Fibroblast of mammary gland (primary cell): ENCODE measurements at places on chromosomes 1 and 21.

DNA sequence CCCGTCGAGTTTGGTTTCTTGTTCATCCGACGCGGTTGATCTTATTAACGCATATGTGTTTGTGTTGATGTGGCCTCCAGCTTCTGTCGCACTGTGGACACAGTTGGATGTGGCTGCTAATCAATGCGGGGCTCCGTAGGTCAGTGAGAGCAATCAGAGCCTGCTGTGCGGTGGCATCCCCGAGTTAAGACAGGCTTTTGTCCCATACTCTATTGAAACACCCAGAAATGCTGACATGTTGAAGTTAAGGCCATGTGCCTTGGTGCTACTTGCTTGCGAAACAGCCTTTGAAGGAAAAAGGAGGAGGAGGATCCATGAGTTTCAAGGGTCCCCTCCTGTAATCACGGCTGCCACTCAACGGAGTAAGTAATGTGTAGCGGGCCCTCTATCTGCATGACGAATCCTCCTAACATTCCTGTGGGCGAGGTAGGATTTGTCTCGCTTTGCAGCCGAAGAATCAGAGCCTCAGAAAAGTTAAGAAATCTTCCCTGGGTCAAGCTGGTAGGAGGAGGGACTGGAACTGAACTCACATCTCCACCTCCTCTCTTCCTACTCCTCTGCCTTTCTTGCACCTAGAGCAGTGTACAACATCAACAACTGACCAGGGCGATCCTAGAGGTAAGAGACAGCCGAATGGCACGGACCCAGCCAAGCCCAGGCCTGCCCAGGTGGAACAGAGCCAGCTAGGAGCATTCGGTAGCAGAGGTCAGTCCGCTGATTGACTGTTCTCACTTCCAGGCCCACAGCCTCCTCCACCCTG, 19.5 kb downstream of the PDE9A start:
- DNase-seq, result peak; percentile 77

DNA sequence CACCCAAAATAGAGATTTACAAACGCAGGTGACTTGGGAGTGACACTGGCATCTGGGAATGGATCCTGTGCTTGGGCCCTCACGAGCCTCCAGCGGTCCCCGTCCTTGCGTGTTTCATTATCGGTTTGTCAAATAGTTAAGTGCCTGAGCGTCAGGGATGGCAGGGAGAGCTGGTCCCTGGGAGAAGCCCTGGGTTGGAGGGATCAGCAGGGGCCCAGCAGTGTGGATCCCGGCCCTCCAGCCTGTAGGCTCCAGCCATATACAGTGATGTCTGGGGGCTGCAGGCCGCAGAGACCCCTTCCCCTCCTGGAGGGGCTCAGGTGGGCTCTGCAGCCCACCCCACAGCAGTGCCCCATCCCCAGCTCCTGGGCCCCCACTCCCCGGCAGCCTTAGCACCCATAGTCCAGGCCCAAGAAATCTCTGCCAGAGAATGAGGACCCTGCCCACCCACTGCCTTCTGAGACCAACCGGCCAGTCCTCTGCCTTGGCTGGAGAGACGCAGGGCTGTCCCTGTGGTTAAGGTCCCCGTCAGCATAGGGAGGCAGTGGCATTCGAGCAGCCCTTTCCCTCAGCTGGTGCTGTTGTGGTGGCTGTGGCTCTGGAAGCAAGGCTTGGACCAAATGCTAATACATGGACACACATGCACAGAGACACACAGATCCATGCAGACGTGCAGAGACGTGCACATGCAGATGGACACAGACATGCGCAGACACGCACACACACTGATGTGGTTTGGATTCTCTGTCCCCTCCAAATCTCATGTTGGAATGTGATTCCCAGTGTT, 2.4 kb upstream of the SLC19A1 start:
- DNase-seq, result no peak

DNA sequence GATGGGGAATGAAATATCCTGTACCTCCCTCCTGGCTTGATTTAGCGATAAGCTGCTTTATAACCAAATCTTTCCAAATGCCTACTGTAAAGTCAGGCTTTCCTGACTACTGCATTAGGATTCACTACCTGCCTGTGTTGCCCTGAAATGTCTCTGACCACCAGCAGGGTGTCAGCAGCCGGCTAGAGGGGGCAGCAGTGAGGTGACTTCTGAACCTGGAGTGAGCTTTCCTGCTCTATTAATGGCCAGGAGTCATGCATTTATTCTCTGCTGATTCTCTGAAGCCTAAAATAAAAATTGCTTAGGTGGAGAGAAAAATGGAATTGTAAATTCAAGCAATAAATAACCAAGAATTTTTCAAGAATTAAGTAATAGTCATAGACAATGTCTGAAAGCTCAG, 2.5 kb downstream of the BACE2 start:
- peak; percentile 46 for DNase-seq

DNA sequence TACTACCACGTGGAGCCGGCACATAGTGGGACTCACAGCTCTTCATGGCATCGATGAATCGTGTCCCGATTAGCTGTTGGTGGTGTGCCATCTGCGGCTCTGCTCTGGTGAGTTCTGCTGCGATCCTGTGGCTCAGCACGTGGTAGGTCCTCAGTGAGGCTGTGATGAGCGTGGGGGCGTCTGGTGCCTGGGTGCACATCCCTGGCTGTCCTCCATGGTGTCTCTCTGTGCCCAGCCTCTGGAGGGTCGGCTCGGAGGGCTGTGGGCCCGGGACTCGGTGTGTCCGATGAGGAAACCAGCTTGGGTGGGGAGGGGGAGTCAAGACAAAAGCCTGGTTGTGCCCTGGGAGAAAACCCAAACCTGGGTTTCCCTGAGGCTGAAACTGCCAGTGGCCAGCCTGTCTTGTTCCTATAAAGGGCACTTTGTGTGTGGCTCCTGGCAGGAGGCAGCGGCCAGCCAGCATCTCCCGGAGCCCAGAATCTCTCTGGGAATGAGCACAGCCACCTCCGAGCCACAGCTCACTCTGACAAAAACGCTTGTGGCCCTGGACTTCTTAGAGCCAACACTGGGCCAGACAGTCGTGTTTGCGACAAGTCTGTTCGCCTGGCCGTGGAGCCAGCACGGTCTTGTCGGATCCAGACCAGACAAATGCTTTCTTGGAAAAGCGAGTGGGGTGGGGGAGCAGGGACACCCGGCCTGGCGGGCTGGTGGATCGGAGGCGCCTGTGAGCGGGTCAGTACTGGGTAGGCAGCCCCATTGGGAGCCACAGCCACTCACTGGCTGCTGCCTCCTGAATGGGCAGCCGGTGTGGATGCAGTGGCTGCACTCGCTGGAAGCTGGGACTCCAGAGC, 31.8 kb downstream of the SPSB1 start:
- no peak for DNase-seq

DNA sequence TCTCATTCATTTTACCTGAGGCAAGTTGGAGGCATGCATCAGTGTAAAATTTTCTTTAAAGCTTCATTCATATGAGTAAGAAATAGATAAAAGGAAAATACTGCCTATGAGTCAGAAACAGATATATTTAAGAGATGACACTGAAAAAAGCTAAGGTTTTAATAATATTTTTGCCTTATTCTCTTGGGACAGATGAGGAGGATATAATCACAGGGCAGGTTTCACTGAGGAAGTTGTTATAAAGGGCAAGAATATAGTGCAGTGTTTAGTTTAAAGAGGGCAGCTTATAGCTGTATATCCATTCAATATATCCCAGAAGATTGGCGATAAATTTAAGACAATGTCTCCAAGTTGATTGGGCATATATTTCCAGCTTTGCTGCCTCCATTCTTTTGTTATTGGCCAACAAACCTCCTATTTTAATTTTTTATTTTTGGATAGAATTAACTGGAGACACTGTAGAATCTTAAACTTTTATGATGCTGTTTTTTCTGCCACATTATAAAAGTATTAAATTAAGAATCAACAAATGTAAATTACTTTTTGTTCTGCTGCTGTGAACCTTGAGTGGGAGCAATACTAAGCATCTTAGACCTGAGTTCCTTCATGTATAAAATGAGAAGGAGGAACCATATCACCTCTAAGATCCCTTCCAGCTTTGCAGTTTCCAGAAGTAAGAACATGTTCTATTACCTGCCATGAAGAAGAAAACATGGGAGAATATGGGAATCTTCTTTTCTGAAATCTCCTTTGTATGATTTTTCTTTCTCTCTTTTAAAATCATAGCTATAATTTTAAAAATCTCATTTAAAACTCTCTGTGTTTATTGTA, 171.6 kb downstream of the S1PR1 start:
- DNase-seq, result no peak

DNA sequence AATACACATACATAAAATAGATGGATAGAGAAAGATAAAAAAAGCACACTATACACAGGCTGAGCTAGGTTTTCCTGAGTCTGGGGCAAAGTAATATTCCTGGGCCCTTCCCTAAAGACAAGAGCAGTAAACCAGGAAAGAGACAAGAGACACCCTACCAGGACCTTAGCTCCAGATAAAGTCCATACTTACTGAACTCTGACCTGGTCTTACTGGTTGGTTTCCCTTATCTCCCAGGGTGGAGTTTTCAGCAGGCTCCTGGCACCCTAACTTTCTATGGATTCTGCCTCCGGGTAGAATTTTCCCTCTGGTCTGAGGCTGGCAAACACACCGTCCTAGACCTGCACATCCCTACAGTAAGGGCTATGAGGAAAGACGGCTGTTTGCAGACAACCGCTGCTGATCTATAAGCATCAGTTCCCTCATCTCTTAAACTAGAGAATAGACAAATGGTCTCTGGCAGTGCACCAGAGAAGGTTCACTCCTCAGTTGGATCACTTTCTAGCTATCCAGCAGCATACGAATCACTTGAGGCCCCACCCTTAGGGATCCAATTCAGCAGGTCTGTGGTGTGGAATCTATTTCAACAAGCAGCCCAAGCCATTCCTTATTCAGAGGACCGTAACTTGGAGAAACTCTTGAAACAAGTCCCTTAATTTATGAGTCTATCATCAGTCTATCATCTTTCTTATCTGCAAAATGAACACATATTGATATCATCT, 52.0 kb downstream of the ARHGEF11 start:
- no peak for DNase-seq

- DNase-seq, result no peak
Observed at GRCh38 chr21:36606287-36606982, 92.5 kb upstream of the SIM2 start.

DNA sequence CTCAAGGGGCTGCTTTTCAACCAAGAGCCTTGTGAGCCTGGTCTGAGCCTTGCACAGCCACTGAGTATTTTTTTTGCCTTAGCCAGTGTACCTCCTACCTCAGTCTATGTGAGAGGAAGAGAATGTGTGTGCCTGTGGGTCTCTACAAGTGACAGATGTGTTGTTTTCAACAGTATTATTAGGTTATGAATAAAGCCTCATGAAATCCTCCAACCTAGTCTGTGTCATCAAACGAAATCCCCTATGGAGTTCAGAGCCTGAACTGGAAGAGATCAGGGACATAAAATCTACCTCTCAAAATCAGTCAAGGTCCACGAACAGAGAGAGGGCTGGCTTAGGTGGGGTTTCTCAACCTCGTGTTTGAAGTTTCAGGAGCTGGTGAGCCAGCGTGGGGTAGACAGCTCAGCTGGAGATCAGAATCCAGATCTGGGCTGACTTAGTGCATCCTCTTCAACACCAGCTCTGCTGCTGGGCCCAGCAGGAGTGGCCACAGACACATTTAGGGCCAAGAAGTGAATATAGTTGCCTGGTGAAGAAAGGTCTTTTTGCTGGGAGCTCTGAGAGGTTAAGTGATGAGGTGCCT, 8.2 kb downstream of the XKR8 start:
- DNase-seq, result peak; percentile 15

DNA sequence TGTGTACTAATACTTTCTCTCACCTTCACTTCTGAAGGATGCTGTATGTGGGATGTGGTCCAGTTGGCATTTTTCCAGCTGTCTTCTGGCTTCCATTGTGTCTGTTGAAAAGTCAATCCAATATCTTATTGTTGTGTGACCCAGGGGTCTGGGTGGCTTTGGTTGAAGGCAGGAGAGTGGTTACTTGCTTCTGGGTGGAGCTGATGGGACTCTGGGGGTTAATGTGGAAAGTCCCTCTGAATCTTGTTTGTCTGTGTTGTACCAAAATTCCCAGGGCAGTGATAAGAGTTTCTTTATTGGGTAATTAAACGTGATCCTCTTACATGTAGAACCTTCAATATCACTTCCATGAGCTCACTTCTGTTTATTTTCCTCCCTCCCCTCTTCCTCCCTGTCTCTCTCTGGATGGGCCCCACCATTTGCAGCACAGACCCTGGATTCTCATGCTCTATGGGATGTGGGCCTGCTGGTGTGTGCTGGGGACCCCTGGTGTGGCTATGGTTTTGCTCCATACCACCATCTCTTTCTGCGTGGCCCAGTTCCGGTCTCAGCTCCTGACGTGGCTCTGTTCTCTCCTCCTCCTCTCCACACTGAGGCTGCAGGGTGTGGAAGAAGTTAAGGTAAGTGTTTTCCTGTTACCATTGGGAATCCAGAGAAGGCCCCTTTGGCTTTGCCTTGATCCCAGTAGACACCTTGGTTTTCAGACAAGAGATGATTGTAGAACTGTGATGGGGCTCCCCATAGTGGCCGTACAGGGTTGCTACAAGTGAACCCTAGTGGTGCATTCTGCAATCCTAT, 71.5 kb downstream of the HHAT start:
- peak; percentile 77 for DNase-seq

DNA sequence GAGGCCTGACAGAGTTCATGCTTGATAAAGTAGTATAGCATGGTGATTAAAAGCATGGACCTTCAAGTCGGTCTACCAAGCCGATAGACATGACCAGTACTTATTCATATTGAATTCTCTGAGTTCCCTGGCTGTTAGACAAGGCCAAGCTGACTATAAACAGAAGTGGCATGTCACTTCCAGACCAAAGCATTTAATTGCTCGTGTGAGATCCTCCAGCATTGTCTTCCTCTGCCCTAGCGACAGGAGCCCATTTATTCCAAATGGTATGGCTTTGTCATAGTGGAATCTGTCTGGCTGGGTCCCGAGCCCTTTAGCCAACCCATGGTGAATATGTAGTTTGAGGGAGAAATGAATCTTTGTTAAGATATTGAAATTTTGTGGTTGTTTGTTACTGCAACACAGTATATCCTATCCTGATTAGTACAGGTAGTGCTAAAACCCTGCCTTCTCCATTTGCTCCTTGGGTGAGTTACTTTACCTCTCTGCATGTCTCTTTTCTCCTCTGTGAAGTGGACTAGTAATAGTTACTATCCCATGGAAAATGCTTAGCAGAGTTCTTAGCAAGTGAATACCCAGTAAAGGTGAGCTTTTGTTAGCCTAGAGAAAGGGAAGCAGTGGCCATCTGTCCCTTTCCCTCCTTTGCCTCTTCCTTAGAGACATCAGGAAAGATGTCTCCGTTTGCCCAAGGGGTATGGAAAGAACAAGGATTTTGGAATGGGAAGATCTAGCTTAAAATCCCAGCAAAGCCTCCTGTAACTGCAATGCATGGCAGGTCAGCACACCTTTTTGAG, 77.6 kb upstream of the CD1D start:
- no peak for DNase-seq
